H7 (cell line): ENCODE measurements at places on chromosomes 4 and X.

- peak; percentile 71 for DNase-seq
Measured at GRCh38 chr4:54227256-54228055, 1.6 kb upstream of the PDGFRA start.

GRCh38 chr4:139665690-139666529 lies at the start of gene MGST2:
Gene MGST2, plus strand, starts transcription at chr4:139665819. Its CDS starts 201 bp downstream, at chr4:139666020.
- DNase-seq = peak; percentile 59

DNA sequence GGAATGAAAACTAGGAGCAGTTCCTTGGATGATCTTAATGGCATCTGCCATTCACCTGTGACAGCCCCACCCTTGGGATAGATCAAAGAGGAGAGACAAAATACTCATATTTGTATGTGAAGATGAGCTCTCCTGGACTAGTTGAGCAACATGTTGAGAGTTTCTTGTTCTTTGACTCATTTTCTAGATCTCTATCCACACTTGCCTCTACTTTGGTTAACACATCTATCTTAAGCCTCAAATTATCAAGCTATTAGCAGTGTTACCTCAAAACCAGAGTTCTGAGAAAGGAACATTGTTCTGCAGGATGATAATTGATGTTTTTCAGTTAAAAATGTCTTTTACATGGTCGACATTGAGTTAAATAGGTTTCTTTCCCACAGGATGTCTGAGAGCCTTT lies 94.2 kb upstream of the TEX13D start:
- DNase-seq = no peak

DNA sequence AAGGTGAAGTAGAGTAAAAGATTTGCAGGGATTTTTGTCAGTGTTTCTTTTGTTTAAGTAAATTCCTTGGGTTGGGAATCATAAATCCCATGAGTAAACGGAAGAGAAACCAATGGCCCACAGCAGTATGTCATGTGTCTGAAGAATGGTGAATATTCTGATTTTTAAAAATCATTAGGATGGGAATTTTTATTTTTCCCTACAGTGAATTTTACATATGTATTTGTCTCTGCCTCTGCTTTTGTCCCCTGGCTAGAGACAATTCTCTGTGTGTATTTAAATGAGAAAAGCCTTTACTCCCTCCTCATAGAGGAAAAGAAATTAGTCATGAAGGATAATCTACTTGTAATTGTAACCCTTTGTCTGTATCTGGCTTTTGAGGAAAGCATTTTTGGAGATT lies 152.1 kb downstream of the THOC2 start:
- no peak for DNase-seq

GRCh38 chrX:152892499-152892898 lies 5.4 kb upstream of the ZNF185 start:
- DNase-seq = no peak

- no peak for DNase-seq
Measured at GRCh38 chrX:152929898-152930297, 32.0 kb downstream of the ZNF185 start.

GRCh38 chr4:155855897-155856296 lies 10.2 kb downstream of the ASIC5 start:
- DNase-seq = no peak

DNA sequence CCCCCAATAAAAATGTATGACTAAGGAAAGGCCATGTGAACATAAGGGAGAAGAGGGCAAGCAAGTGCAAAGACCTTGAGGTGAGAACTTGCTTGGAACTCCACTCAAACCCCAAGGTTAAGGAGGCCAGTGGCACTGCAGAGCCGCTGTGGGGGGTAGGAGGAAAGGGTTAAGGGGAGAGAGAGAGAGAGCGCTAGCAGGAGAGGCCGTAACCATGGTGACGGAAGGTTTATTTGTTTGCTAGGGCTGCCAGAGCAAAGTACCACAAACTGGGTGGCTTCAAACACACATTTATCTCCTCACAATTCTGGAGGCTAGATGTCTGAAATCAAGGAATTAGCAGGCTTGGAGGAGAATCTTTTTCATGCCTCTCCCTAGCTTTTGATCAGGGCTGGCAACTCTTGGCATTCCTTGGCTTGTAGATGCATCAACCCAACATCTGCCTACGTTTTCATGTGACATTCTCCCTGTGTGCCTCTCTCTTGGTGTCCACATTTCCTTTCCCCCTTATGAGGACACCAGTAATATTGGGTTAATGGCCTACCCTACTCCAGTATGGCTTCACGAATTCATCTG lies 35.2 kb downstream of the SMIM20 start:
- DNase-seq = peak; percentile 70

DNA sequence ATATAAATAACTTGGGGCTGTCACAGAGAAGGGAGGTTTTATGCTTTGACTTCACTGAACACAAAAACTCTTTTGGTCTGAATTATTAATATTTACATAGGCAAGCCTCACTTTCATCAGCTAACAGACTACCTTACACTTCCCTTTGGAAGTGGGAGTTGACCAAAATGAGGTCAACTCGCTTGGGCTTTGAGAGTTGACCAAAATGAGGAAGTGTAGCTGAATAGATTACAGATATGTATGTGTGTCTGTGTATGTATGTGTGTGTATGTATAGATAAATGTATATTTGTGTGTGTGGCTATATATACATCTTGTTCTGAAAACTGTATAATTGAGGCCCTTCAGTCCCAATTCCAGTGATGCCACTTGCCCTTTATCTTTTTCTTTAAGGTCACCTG lies 113.3 kb upstream of the IL13RA1 start:
- DNase-seq = no peak

- no peak for DNase-seq
Measured at GRCh38 chr4:24179201-24179840, 289.5 kb upstream of the PPARGC1A start.

DNA sequence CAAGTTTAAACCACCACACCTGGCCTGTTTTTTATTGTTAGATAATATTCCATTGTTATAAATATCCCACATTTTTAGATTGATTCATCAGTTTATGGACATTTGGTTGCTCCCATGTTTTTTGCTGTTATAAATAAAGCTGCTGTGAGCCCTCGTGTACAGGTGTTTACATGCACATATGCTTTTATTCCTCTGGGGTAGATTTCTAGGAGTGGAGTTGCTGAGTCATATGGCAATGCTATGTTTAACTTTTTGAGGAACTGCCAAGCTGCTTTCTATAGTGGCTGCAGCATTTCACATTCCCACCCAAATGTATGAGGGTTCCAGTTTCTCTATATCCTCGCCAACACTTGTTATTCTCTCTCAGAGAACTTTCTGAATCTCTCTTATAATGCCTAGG lies 90.5 kb downstream of the TBL1X start:
- DNase-seq = no peak

- no peak for DNase-seq
Measured at GRCh38 chr4:141329174-141329569, 108.5 kb downstream of the ZNF330 start.

DNA sequence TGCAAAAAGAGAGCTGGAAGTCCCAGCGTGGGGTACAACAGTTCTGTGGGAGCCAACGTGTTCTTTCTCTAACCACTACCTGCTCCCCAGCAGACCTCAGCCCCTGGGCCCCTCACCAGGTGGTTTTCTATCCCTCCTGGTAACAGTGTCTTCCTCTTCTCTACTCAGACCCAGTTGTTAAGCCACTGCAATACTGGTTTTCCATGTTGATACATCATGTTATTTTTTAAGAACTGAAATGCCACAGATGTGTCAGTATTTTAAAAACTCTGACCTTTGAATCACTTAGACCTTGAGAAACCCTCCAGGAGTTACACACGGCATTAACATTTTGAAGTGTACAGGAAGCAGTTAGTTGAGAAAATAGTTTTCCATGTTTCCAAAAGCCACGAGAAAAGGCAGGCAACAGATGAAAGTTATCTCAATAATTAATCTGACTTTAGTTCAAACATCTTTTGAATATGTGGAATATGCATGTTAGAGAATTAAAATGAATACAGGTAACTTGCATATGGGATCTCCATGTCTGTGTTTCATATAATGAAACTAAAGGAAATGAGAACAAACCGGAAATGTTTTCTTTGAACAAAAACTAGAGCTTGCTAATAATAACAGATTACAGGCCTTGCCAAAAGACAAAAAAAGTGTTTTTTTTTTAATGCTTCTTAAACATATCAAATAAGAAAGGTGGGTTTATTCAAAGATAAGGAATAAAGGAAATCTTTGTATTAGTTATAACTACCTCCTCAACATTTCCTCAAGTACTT lies 108.8 kb downstream of the ZNF827 start:
- peak; percentile 40 for DNase-seq

GRCh38 chr4:116499-116898 lies 7.8 kb upstream of the ZNF718 start:
- no peak for DNase-seq

GRCh38 chrX:49226946-49227345 lies 6.2 kb downstream of the CACNA1F start:
- no peak for DNase-seq

- DNase-seq = no peak
Measured at GRCh38 chr4:177455561-177455970, 13.3 kb upstream of the AGA start.

DNA sequence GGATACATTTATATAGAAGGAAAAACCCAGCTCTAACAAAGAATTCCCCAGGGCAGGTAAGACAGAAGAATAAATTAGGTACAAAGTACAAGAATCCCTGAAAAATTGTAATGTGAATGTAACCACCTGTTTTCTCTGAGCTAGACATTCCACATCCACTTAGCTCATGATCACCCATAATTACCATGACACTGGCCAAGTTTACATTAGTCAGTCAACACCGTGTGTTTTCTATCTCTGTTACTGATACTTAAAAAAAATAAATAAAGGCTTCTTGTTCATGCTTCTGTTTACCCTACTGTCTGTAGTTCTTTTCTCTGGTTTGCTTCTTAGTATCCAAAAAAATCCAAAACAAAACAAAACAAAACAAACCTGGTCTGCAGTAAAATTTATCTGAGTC lies 66.0 kb downstream of the CBLL2 start:
- DNase-seq = peak; percentile 8

DNA sequence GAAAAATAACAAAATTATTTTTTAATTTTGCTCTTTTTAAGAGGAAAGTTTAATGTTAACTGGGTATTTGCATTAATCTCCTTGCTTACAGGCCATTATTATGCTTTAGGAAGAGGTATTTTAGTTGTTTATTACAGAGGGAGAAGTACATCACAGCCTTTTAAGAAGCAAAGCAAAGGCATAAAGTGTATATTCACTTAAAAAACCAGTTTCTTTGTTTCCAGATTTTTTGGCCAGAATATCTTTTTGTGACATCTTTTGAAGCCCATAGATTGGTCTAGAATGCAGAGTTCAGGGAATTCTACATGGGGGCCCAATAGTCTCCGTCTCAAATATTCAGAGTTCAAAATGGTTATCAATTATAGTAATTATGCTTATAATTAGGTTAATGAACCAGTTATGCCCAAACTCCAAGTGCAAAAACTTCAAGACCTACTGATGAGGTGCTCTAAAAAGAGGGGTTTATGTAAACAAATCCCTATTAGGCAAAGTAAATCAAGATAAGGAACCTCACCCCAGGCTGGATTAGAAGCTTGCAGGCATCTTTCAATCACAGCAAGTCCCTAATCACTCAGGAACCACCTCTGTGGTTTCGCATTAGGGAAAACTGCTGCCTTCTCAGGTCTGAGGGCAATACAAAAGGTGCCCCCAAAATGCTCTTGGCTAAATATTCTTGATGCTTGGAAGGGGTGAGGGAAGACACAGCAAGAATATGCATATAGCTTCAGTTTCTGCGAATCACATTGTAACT lies 1.4 kb downstream of the CXXC4 start:
- DNase-seq = peak; percentile 9

- DNase-seq = no peak
Measured at GRCh38 chr4:110364911-110365520, 110.9 kb upstream of the ENPEP start.

- no peak for DNase-seq
Measured at GRCh38 chr4:94841864-94842221, 84.1 kb downstream of the BMPR1B start.

DNA sequence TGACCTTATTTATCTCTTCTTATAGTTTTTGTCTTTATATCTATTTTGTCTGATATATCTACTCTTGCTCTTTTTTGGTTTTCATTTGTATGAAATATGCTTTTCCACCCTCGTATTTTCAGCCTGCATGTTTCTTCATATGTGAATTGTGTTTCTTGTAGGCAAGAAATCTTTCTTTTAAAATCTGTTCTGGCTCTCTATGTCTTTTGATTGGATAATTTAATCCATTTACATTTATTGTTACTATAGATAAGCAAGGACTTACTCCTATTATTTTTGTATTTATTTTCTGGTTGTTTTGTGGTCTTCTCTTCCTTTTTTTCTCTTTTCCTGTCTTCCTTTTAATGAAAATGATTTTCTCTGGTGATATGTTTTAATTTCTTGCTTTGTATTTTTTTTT lies 403.1 kb downstream of the DCAF12L2 start:
- no peak for DNase-seq

GRCh38 chr4:20711335-20711734 lies 11.1 kb downstream of the PACRGL start:
- DNase-seq = no peak

GRCh38 chrX:104913348-104913747 lies 307.1 kb downstream of the TEX13A start:
- DNase-seq = peak; percentile 41

DNA sequence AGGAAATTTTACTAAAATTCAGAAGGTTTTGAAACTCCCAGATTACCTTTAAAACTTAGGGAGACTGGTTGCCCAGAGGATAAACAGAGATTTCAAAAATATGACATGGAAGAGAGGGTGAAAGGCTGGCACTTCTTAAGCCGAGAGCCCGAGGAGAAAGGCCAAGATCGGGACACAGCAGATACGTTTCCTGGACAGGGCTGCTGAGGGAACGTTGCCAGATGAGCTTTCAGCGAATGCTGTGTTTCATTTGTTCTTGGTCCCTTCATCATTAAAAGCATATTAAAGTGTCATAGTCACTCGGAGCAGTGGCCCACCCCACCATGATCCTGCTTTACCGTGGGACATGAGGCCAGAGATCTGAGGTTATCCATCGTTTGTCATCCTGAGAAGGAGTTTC lies 37.9 kb upstream of the STOX2 start:
- DNase-seq = no peak

DNA sequence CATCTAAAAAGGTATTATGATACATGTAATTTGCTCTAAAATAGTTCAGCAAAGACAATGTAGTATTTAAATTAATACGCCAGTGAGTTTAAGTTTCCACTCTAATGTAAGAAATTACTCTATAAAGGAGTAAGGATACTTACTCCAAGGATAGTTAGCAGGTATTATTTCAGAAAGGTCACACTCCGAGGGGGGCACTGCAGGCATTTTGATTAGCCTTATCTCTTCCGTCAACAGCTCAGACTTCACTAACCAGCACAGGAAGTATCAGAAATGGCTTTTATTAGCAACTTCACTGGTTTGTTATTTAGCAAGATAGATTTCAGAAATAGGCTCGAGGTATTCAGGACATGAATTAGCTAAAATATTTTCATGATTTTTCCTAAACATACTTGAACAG lies 127.0 kb downstream of the COX18 start:
- no peak for DNase-seq

DNA sequence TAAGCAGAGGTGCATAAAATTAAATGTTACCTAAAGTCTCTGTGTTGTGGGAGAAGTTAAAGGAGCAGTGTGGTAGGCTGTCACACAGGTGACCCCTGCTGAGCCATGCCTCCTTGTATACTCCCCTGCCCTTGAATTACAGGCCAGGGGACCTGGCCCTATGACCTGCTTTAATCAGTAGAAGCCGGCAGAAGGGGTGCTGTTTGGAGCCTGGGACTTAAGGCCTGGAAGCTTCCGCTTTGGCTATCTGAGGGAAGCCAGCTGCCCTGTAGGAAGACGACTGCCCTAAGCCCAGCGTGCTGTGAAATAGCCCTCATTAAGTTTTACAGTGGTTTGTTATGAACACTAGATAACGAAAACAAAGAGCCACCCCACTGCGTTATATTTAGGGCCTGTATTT lies 34.1 kb downstream of the SPINK2 start:
- DNase-seq = peak; percentile 47
